Inflammatory macrophage treated with lipopolysaccharide for 4 hours (primary cell): ENCODE measurements at places on chromosomes 5 and 9.

DNA sequence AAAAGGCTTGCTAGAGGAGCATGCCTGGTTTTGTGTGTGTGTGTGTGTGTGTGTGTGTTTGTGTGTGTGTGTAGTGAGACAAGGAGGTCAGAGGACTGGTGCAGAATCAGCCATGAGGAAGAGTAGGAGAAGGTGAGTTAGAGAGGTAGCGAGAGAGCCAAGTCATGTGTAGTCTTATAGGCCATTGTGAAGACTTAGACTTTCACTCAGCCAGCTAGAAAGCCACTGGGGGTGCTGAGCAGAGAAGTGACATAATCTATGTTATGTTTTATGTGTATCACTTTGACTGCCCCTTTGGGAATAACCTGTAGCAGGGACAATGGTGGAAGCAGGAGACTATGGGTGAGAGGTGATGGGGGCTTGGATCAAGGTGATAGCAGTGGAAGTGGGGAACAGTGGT lies 180.5 kb upstream of the CLINT1 start:
- no peak for DNase-seq

- DNase-seq, result no peak
Measured at GRCh38 chr9:16314476-16314875, 556.0 kb downstream of the BNC2 start.

DNA sequence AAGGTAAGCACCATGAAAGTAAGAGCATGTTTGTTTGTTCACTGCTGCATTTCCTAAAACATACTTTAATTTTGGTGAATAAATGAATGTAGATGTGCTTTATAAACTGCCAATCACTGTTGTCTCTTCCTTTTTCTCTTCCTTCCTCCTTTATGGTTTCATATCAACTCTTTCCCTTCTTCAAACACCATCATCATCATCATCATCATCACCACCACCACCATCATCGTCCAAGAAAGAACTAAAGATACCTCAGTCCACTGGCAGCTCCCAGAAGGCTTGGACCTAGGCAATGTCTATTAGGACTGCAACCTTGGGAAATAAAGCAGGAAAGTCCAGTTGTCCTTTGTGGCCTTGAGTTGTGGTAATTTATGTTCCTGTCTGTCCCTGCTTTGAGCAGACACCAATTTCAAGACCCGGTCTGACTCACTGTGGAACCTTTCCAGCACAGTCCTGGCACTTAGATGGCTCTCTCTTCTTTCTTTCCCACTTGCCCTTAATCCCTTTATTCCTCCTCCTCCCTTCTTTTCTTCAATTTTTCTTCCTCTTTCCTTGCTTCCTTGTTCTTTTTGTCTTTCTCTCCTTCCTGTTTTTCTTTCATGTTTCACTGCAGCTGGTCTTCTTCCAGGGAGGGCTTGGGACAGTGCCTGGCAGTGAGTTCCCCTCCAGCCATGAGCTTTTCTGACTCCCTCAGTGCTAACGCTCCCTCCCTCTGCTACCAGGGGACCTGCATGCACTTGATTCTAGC lies 99.3 kb downstream of the ANGPTL2 start:
- no peak for DNase-seq

GRCh38 chr5:89769975-89770374 lies 639.6 kb downstream of the CETN3 start:
- DNase-seq, result no peak

GRCh38 chr5:102226321-102226720 lies 69.8 kb downstream of the SLCO4C1 start:
- no peak for DNase-seq

- DNase-seq, result no peak
Measured at GRCh38 chr9:13377171-13377925, 97.9 kb upstream of the MPDZ start.

GRCh38 chr5:35698047-35698808 lies 80.6 kb downstream of the SPEF2 start:
- DNase-seq, result peak; percentile 64

- no peak for DNase-seq
Measured at GRCh38 chr9:6893350-6894131, 135.8 kb downstream of the KDM4C start.
